ENCODE measurements at places on chromosomes 1 and 21.

GRCh38 chr21:25563361-25564116 is 43.7 kb downstream of the MRPL39 start:
- DNase-seq, result peak; percentile 43

DNA sequence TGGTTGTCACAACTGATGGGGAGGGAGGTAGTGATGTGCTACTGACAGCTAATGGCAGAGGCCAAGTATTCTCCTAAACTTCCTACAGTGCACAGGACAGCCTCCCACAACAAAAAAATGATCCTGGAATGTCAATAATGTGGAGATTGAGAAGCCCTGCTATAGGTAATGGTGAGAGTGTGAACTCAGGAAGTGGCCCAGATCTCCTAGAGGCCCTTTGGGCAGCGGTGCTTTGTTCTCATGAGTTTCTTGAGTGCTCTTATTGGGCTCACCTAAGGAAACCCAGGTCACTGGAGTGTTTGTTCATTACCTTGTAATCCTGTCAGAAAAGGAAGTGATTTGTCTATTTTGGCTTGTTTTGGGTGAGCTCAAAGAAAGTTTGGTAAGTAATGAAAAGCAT is 5.9 kb downstream of the OTUD3 start:
- no peak for DNase-seq

GRCh38 chr1:38865112-38865715 is 5.6 kb upstream of the RRAGC start:
- DNase-seq, result no peak

DNA sequence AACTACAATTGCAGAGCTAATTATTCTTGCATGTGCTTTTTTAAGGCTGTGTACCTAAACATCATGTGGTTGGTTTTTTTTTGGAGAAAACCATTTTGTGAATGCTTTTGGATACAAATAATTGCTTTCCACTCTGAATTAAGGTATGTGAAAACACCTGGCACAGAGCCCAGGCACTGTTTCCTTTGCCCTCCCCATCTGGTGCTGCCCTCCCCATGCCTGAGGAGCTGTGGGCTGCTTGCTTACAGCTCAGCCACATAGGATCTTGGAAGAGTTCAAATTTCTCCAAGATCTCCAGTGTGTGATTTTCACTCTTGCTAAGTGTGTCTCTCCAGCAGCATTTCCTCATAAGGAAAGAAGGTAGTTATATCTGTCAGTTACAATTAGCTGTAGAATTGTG is 27.8 kb downstream of the DNM3 start:
- no peak for DNase-seq

- no peak for DNase-seq
Observed at GRCh38 chr1:22088331-22088730, 35.8 kb downstream of the CDC42 start.

- no peak for DNase-seq
Observed at GRCh38 chr1:53160924-53161378, 18.5 kb upstream of the SLC1A7 start.

- DNase-seq, result no peak
Observed at GRCh38 chr21:35682904-35683549, 377.3 kb downstream of the SETD4 start.

GRCh38 chr1:119806489-119806888 is 4.8 kb downstream of the REG4 start:
- no peak for DNase-seq

- DNase-seq, result no peak
Observed at GRCh38 chr1:145706086-145706664, 993 bp downstream of the PDZK1 start.

GRCh38 chr21:41888749-41889376 is 9.7 kb upstream of the PRDM15 start:
- no peak for DNase-seq

DNA sequence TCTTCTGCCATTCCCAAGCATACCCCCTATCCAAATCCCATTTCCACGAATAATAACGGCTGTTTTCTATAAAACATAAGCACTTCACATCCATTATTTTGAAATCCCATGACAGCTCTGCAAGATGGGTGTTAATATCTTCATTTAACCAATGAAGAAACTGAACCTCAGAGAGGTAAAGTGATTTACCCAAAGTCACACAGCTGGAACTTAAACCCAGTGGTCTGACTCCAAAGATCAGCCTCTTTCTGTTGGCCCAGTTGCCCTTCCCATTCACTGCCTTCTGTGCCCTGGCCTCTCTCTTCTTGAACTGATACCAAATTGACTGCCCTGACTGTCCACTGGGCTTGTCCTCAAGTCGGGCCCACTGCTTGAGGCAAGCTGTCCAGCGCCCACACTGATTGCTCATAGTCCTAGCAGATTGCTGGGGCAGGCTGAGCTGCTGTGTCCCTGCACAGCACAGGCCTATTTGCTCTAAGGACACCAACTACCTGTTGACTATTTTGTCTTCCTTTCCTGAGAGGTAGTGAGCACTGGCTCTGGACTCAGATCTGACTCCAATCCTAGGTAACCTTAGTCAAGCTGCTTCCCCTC is 19.3 kb downstream of the TAL1 start:
- DNase-seq, result no peak

DNA sequence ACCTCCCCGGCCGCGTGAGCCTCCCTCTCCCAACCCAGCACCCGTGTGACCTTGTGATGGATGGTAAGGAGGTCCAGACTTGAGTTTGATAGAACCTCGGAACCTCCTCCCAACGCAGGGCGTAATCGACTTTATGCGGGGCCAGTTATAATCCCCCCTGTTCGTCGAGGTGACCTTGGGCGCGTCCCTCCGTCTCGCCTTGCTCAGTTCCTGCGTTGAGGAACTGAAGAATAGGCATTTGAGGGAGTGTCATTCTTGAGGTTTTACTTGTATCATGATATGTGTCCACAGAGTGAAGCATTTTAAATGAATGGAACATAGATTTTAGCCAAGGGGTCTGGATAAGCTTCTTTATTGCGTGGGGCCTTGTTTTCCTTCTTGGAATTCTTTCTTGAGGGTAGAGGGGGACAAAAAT is 433 bp downstream of the TIMM17A start:
- no peak for DNase-seq

- DNase-seq, result peak; percentile 24
Observed at GRCh38 chr1:212858461-212859265, 588 bp downstream of the FLVCR1 start.

DNA sequence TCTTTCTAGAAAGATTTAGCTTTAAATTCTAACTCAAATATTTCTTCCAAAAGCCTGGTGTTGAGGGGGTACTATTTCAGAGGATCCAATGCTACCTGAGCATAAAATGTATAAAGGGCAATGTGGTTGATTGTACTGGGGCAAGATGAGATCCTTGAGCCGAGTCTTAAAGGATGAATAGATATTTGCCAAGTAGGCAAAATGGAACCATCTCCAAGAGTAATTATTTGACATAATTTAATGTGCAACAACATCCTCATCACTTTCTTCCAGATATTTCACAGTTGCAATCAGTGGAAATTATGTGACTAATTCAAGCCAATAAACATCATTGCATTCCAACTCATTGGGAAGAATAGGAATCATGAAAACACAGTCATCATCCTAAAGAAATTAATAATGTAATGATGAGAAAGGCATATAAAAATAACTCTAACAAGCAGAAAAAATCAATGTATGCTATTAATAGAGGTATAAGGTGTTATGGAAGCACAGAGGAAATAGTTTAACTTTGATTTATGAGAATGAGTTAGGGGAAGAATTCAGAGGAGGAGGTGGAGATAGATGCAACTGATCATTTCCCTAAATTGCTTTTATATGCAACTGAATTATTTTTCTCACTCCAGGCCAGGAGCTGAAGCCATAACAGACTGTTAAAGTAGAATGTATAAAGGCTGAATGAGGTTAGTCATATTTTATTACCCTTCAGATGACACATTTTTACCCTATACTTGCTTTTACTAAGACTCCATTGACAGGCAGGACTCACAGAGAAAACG is 30.0 kb upstream of the RGS4 start:
- no peak for DNase-seq

- DNase-seq, result no peak
Observed at GRCh38 chr1:36881068-36881405, 153.3 kb downstream of the GRIK3 start.

GRCh38 chr1:111417755-111418154 is 9.8 kb downstream of the OVGP1 start:
- no peak for DNase-seq

DNA sequence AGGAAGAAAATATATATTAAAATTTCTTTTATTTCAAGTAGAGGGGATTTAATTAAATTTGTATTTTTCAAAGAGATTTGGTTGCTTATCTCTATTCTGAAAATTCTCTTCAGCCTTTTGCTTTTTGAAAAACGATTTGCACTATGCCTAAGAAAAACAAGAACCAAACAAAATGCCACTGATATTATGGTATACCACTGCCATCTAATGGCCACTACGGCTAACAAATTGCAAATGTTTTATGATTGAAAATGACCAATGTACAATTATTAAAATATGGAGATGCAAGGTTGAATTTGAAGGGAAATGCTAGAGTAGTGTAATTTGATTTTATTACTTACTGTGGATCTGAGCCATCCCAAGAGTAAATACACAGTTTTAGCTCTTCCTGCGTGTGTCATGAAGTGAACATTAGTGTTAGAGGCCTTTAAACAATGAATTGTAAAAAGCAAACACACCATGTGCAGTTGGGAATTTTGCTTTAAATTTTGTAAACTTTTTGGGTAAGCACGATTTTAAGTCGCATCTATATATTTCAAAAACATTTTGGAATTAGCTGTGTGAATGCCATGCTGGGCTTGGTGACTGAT is 137.4 kb upstream of the USP25 start:
- no peak for DNase-seq

DNA sequence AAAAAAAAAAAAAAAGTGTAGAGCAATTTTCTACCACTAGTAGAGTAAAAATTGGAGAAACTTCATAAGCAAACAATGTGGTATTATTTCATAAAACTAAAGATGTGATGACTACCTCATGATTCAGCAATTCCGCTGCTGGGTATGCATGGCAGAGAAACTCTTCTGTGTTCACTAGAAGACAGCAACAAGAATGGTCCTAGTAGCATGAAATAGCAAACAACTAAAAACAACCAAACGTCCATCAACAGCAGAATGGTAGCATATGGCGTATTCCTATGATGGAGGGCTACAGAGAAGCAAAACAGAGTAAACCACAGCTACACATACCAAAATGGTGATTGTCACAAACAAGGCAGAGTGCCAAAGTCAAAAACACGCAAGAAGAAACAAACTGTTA is 18.9 kb downstream of the HTR1D start:
- no peak for DNase-seq

- DNase-seq, result peak; percentile 6
Observed at GRCh38 chr21:41170442-41170841, 2.5 kb downstream of the BACE2 start.

- no peak for DNase-seq
Observed at GRCh38 chr1:235238558-235238957, 77.5 kb upstream of the RBM34 start.

DNA sequence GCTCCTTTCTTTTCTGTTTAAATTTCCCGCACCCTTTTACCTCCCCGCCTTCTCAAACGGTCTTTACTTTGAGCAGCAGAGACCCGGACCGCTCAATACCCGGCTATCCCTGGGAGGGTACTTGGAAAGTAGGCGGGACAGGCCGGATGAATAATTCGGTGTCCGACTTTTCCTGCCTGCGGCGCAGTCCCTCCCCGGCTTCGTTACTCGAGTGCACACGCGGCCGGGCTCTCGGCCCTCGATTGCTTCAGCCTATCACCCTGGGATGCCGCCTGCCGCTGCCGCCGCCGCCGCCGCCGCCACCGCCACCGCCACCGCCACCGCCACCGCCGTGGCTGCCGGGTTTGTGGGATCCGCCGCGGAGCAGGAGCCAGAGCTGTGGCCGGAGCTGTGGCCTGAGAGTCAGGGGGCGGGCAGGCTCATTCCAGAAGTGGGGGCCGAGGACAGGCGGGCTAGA is 382 bp upstream of the RASAL2 start:
- no peak for DNase-seq

DNA sequence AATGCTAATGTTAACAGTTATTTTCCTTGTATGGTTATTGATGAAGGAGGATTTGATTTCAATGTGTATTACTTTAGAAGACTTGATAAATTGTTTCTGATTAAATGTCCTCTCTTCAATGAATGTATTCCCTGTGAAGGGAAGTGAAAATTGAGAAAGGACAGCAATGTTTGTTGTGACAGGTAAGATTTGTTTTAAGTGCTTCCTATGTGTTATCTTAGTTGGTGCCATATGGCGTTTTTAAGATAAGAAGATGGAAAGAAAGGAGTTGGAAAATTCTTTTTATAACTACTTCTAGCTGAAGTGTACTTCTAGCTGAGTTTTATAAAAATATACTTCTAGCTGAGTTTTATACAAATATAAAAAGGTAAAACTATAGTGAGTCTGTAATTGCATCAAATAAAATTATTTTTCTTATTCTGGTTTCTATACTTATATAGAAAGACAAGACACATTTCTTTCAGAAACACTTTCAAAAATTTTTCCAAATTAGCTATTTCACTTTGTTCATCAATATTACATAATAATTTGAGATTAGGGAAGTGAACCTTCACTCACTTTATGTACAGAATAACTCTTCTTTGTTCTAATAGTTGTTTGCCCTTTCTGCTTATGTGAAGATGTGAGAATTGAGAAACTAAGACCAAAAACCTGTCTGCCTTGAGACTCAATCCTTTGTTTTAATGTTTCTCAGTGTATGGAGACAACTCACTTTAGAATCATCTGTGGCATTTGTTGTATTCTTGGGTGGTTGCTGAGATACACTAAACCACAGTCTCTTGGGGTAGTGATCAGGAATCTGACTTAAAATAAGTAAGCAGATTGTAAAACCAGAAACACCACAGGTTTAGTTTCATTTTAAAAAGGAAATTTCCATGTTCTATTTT is 382.9 kb upstream of the B3GALT2 start:
- DNase-seq, result no peak

- no peak for DNase-seq
Observed at GRCh38 chr1:184937729-184938128, 36.6 kb downstream of the NIBAN1 start.

Data from NK-92 treated with Interleukin-12 subunit alpha and Interleukin-12 subunit beta, amount 100 ng/mL, for 24 hours (cell line).